ENCODE measurements at places on chromosomes 7 and 10. TPM values are rescaled to one million over a fixed set of nuclear protein-coding genes. Genes with fewer than 3 reads are reported as not detected.

GRCh38 chr10:61068471-61068870, 124.5 kb upstream of the RHOBTB1 start:
- no peaks in the 10 kb centered on the region for H3K27me3 ChIP-seq
- no peaks in the 10 kb centered on the region for H3K4me1 ChIP-seq
- DNase-seq, result no peak
- H3K36me3 ChIP-seq, result no peaks in the 10 kb centered on the region
- H3K27ac ChIP-seq, result no peak overlapping the region

- no peak overlapping the region for H3K27ac ChIP-seq
- no peak for DNase-seq
- no peak overlapping the region for H3K4me3 ChIP-seq
- H3K4me1 ChIP-seq, result no peaks in the 10 kb centered on the region
These were observed 120.3 kb downstream of the CYTH3 start for GRCh38 chr7:6151994-6152735.

DNA sequence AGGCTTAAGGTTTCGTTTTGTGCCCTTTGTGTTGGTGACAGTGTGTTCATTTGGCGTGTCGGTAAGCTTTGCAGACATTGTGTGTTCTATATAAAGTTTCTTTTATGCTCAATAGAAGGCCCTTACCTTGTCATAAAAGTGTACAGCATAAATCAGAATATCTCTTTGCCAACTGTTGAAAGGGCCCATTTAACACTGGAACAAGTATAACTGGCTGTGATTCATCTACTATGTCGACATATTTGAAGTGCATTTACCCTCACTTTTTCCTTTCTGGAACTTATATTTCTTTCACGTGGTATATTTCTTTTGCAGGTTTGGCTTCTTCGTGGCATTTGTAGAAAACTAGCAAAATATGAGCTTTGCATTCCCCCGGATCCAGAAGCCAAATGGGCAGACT, 32.7 kb downstream of the EEPD1 start:
- H3K36me3 ChIP-seq, result no peaks in the 10 kb centered on the region
- no peak overlapping the region for H3K27ac ChIP-seq
- H3K4me3 ChIP-seq, result no peak overlapping the region
- peaks cover 14% of the 10 kb centered on the region for H3K4me1 ChIP-seq

DNA sequence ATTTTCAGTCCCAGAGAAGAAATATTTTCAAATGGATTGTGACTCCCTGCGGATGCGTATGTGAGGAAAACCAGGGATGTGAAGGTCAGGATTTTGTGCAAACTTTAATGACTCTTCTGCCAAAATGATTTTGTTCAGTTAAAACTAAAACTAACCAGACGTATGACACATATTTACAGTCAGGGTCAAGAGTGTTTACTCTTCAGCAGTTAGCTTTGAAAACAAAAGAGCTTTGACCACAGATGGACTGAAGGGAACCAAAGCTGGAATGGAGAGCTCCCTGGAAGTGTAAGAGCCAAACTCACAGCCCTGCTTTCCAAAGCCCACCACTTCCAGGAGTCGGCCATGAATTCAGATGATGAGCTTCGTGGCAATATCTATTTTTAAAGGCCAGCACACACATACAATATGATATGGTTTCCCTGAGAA, 15.5 kb downstream of the SVIL start:
- H3K4me3 ChIP-seq, result no peak overlapping the region
- H3K27me3 ChIP-seq, result no peaks in the 10 kb centered on the region
- H3K4me1 ChIP-seq, result peaks cover 6% of the 10 kb centered on the region

- DNase-seq, result peak; percentile 62
- no peak overlapping the region for H3K27ac ChIP-seq
- peaks cover 12% of the 10 kb centered on the region for H3K4me1 ChIP-seq
- H3K4me3 ChIP-seq, result no peak overlapping the region
- H3K36me3 ChIP-seq, result peaks cover 2% of the 10 kb centered on the region
These were observed 17.6 kb upstream of the FLNC start for GRCh38 chr7:128812514-128813168.

GRCh38 chr10:31642281-31642680, 286.4 kb downstream of the ARHGAP12 start:
- H3K36me3 ChIP-seq, result no peaks in the 10 kb centered on the region
- H3K27ac ChIP-seq, result no peak overlapping the region
- H3K4me3 ChIP-seq, result no peak overlapping the region
- H3K4me1 ChIP-seq, result no peaks in the 10 kb centered on the region
- DNase-seq, result no peak

GRCh38 chr7:20340839-20341238, 10.1 kb downstream of the ITGB8 start:
- no peak overlapping the region for H3K27ac ChIP-seq
- H3K4me3 ChIP-seq, result no peak overlapping the region
- H3K4me1 ChIP-seq, result no peaks in the 10 kb centered on the region
- no peaks in the 10 kb centered on the region for H3K27me3 ChIP-seq
- no peak for DNase-seq

- peaks cover 22% of the 10 kb centered on the region for H3K27me3 ChIP-seq
- no peaks in the 10 kb centered on the region for H3K36me3 ChIP-seq
- no peak for DNase-seq
These were observed 4.4 kb upstream of the WIPF3 start for GRCh38 chr7:29801929-29802328.

DNA sequence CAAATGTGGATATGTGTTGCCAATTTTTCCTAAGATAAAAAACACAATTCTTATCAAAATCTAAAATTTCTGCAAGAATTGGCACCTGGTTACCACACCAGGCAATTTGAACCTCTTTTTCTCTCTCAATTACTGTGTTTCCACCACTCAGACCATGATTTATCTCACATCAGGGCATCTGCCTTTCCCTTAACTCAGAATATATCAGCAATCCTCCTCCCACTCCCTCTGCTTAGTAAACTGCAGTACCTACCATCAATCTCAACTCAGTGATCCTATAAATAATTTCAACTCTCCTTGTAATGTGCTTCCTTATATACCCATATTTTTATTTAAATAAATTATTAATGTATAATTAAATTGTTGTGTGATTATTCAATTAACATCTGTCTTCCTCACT, 212.3 kb upstream of the PCDH15 start:
- no peaks in the 10 kb centered on the region for H3K4me1 ChIP-seq
- no peak overlapping the region for H3K4me3 ChIP-seq
- DNase-seq, result no peak
- no peaks in the 10 kb centered on the region for H3K27me3 ChIP-seq
- H3K36me3 ChIP-seq, result no peaks in the 10 kb centered on the region

DNA sequence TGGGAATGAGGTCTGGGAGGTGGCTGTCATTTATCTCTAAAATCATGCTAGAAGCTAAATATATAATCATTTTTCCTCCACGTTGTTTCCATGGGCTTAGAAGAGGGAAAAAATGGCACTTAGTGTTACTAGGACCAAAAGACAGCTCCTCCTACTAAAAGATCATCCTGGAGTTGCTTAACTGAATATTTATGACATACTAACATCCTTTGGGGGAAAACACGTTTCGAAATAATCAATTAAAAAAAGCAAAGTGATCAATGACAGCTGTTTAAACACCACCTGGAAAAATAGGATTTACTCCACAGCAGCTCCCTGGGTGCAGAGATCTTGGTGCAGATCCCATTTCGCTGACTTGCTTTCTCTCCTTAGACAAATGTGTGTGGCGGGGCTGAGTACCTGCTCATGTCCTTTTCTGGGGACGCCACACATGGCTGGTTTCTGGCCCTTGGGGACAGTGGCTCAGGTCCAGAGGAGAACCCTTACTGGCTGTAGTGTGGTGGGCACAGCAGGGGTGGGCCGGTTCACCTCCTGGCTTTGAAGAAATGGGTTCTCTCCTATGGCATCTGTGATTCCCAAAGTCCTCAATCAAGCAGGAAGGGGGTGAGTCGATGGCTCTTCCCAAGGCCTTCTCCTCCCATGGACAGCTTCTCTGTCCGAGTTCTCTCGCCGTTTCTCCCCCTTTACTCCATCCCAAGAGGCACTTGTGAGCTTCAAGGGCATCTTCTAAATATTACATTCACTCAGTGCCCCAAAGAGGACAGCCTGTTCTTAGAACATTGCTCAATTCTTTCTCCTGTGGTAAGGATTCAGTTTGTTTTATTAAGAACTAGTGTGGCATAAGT, 156.4 kb upstream of the KLF14 start:
- no peak overlapping the region for H3K27ac ChIP-seq
- no peaks in the 10 kb centered on the region for H3K4me1 ChIP-seq

The ANKRD26 gene
- total RNA-seq, result 12.1 TPM

The BAG3 gene
- 19.5 TPM for total RNA-seq

The AGK gene
- 31.1 TPM for total RNA-seq

The GHRHR gene
- total RNA-seq, result 1.9 TPM

The SEMA3E gene
- total RNA-seq, result 294 TPM

The TUBAL3 gene
- not detected for total RNA-seq
